ENCODE measurements at places on chromosomes 2 and 18.

DNA sequence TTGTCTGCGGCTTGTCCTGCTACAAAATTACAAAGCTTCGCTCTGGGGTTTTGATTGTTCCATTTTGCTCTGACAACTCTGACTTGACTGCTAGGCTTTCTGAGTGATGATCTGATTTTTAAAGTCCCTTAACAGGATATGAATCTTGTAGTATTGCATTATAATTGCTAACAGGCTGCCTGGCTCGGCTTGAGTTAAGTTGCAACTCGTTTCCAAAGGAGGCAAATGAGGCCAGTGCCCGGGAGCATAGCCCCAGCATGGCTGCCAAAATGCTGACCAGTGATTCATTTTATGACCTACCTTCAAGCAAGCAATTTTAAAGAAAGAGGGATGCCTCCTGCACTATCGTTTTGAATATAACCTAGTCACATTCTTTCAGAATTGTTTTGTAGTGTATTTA is 135.4 kb downstream of the COL6A3 start:
- DNase-seq = peak; percentile 3

GRCh38 chr2:110829413-110830146 is 97.2 kb downstream of the ACOXL start:
- DNase-seq = no peak

DNA sequence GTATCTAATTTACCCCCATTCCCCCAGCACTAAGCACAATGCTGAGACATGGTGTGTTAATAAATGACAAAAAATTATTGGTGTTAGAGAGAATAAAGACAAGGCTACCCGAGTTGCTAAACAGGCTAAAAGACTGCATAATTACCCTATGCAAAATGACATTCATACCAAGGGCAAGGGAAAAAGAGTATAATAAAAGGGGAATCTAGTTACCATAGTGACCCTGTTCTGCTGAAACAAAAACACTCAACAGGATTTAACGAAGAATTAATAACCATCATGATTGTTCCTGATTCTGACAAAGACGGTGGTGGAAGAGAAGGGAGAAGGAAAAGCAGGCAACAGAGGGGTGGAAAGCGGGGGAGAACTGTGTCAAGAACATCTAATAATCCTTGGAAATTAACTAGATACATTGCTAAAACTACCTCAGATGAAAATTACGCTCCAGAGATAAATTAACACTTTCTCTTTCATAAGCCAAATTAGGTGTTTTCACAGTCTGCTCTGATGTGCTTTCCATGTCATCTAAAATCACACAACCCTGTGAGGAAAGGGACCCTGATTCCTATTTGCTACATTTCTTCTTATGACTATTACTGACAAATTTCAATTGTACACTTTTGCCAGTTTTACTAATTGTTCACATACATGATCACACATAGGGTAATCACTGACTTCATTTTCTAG is 25.5 kb downstream of the TTR start:
- no peak for DNase-seq

DNA sequence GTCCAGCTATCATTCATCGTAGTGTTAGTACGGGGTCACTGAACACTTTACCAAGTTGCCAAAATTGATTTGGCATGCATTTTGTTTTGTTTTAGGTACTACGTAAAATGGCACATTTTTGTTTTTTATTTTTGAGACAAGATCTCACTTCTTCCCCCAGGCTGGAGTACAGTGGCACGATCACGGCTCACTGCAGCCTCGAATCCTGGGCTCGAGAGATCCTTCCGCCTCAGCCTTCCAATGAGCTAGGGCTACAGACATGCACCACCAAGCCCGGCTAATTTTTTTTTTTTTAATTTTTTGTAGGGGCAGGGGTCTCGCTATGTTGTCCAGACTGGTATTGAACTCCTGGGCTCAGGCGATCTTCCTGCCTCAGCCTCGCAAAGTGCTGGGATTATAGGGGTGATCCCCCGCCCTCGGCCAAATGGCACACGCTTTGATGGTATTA is 786 bp downstream of the TAF1B start:
- no peak for DNase-seq

- no peak for DNase-seq
Measured at GRCh38 chr2:85111819-85112281, 21.3 kb upstream of the TCF7L1 start.

- no peak for DNase-seq
Measured at GRCh38 chr18:41226911-41227310, 728.1 kb upstream of the PIK3C3 start.

DNA sequence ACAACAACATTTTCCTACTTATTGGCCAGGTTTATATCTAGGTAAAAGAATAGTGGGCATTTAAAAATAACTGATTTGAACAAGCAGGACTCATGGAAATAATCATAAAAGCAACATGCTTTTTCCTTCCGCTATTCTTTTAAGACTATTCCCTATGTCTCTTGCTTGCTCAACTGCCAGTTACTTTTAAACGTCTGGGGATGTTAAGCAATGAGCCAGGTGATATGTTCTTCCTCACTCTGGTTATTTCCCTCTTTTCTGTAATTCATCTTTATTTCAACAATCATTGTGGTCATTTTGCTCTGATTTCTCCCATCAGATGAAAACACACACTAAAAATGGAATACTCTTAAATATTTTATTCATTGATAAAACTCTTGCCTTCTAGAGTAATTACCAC is 33.4 kb upstream of the SLC8A1 start:
- no peak for DNase-seq

DNA sequence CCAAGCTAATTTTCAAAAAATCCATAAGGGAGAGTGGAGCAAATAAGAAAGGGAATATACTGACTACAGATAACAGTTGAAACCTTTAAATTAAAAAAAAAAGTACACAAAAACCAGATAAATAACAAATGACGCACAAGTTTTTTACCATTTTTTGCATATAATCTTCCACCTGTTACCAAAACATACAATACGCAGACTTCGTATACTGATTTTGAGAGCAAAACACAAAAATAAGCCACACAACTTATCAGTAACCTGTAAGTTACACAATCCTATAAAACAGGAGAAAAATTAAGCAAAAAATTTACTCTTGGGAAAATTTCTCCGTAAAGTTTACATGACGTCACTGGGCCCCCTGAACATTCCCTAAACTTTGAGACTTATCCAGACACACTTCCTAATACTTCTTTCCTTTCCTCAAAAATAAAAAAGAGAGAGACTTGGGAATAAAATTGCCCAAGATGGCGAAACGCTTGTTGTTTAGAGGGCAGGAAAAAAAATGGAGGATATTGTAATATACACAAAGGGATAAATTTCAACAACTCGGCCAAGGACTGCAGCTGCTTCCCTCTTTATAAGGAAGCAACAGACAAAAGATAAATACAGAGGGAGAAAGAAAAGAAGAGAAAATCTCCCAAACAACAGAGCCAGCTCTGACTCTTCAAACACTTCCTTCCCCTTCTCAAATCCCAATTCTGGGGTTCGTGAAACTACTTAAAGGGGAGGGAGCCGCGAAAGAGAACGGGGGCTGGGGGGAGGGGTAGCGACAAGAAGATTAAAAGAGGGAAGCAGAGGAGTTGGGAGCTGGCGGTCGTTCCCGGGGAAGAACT is 1.6 kb downstream of the BAZ2B start:
- DNase-seq = no peak

DNA sequence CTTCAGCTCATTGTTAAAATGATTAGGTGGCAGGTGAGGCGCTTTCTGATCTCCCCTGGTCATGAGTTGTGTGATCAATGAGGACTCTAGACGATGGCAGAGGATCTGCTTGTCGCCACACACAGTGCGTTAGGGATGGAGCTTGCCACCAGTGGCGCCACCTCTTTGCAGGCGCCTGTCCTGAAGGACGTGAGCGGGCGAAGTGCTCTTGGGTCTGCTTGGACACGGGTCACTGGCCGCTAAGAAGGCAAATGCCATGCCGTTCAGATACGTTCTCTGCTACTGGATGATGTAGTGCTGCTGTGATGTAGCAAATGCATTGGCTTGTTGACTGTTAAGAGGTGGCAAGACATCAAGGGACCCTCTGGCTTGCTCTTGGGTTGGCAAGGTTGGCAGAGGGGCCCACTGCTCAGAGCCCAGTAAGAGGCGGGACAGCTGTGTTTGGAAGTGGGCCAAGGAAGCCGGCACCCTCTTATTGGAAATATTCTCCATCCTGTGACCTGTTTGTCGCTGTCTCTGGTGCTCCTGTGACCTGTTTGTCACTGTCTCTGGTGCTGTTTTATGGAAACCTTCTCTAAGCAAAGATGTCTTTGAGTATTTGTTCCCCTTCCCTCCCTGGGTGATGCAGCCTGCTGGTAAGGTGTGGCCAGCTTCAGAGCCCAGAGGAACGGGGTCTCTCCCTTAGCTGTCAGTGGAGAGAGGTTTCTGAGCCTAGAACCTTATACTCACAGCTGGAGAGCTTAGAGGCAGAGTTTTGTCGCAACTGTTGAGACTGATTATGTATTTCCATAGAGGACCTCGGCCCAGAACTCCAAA is 14.6 kb downstream of the LDLRAD4 start:
- no peak for DNase-seq

GRCh38 chr2:39377226-39377939 is 59.7 kb downstream of the MAP4K3 start:
- DNase-seq = no peak

GRCh38 chr2:101305492-101306078 is 2.9 kb downstream of the RNF149 start:
- no peak for DNase-seq

DNA sequence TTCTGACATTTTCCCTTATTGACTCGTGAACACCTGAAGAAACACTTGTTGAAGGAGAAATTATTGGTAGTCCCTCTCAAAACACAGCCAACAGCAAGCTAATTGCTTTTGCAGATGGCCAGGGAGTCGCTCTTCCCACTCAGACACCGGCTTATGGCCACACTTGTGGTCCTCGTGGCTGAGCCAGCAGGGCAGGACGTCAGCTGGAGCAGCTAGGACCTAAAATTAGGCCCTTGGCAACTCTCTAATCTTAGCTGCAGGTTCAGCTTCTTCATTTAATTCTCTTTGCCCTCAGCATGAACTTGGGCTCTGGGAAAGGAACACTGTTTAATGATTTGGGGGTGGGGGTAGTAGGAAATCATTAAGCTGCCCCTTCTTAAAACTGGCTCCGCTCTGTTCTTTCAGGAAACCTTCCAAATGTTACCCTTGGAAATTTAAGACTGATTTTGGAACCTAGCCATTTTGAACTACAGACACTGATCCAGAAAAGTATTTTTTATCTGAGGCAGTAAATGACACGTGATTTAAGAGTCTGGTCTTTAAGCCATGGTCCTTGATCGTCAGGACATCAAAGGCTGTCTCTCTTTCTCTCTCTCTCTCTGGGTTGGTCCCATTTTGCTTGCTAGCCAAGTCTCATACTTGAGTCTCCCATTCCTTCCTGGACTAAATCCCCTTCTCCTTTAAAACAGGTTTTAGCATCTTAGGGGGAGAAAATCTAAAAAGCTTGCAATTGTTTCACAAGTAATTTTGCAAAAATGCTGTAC is 77.5 kb downstream of the CDK15 start:
- no peak for DNase-seq

DNA sequence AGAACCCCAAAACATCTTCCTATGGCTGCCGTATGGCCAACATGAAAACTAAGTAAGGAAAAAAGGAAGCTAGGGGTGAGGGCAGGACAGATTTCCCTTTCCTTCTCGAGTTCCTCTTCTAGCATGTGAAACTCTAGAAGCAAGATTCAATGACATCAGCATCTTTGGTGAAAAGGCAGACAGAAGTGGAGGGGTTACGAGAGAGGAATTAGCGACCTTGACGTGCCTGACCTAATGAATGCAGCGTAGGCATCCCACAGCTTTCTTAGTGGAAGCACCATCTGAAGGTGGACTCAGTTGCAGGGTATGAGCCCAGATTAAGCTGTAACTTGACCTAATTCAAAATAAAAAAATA is 47.9 kb upstream of the PELI1 start:
- no peak for DNase-seq

DNA sequence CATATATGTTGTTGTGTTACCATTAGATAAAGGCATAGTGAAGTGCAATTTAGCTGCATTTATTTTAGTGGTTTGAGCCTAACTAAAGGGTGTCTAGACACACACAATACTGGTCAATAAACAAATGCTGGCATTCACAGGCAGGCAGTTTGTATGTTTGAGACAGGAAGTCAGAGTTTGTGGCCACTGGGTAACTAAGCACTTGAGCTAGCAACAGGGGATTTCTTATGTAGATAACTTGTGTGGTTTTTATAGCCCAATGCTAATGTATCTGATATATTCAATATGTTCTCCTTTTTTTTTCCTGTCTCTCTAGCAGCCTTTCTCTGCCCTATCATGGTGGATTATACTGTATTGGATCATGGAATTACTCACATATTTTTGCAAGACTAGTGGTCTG is 38.1 kb downstream of the LRRTM4 start:
- no peak for DNase-seq

DNA sequence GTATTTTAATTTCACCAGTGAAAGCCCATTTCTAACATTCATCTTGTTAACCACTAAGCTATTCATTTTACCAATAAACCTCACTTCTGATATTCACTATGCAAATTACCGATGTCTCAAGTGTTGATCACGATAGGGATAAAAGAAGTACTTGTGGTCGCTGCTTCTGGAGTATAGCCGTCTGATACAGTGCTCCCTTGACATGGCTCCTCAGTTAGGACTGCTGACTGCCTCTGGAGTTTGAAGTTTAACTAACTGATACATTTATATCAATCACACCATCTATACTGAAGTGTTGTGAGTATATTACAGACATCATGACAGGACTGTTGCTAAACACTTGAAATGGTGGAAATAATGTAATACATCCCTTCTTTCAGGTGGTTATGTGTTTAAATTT is 95.6 kb downstream of the EHBP1 start:
- no peak for DNase-seq

- DNase-seq = no peak
Measured at GRCh38 chr2:42052702-42053481, 5.1 kb downstream of the PKDCC start.

GRCh38 chr2:24009367-24009679 is 562 bp upstream of the MFSD2B start:
- no peak for DNase-seq

DNA sequence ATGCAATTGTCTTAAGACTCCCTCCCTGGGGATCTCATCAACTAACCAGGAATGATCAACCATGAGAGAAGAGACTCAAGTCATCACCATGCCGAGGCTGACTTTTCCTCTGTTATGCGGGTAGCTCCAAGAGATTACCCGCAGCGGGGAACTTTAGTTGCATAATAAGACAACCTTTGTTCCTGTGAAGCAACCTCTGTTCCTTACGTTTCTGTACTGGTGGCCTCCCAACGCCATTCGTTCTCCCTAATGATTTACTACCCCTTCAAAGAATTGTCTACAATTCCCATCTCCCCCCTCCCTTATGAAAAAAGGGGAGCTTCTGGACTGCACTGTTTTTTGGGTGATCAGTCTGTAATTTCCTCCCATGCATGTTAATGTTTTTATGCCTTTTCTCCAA is 66.1 kb upstream of the LRPPRC start:
- no peak for DNase-seq

GRCh38 chr2:36369716-36370115 is 14.1 kb downstream of the CRIM1 start:
- no peak for DNase-seq

DNA sequence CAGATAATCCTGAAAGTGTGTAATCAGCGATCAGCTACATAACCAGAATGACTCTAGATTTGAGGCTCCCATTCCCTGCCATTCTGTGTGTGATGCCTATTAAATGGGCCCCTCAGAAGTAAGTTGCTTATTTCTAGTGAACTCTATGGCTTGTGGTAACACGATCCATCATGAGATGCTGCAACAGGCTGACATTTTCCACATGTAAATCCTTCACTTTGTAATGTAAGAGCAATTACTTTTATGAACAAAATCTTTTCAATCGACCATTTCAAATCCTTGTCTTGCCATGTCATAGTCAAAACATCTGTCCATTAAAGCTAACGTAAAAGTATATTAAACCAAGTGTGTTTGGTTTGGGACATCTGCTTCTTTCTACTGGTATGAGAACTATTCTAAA is 175.9 kb upstream of the ETAA1 start:
- DNase-seq = no peak

- no peak for DNase-seq
Measured at GRCh38 chr2:153169609-153170008, 309.0 kb downstream of the RPRM start.

Data from nucleus accumbens (tissue), 56 donors.